ENCODE measurements at places on chromosomes 12 and 14.

- no peak for DNase-seq
Observed at GRCh38 chr12:42360747-42361403, 34.9 kb downstream of the PPHLN1 start.

- DNase-seq, result no peak
Observed at GRCh38 chr12:124376435-124376834, 81.5 kb downstream of the RFLNA start.

- DNase-seq, result no peak
Observed at GRCh38 chr14:20723488-20723887, 22.2 kb upstream of the EDDM3A start.

GRCh38 chr14:81450100-81450531 lies 50.0 kb upstream of the STON2 start:
- no peak for DNase-seq

DNA sequence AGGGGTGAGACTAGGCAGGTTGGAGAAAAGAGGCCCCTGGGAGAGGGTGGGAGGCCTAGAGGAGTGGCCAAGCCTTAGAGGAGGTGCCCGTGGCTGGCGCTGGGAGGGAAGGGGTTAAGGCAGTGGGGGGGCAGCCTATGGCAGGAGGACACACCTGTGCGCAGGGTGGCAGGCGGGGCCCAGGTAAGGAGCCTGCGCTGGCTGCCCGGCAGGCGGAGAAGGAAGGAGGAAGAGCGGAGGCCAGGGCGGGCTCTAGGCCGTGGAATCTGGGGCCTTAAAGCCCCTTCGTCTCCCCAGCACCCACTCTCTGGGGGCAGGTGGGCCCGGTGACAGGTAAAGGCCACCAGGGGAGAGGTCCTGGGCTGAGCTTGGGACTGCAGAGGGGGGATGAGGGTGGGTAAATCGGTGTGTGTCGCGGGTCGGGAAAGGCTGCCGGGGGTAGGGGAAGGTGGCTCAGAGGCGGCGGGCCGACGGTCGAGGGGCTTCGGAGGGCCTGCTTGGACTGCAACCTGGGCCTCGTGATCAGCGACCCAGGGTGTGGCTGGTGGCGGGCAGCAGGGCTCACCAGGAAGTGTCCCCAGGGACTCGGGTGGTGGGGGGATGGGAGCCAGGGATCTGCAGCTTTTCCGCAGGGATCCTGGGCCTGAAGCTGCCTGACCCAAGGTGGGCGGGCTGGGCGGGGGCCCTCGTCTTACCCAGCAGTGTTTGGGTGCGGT lies 7.3 kb downstream of the PHB2 start:
- no peak for DNase-seq

GRCh38 chr12:85266356-85266755 lies 13.7 kb upstream of the ALX1 start:
- DNase-seq, result no peak

Measured in stimulated activated CD4-positive, alpha-beta T cell treated with anti-CD3 and anti-CD28 coated beads, Interleukin-1b, Interleukin-23, amount 100 ng/mL, for 1 hour (primary cell).